Epithelial cell of proximal tubule (primary cell): ENCODE measurements at places on chromosomes 6 and 20.

DNA sequence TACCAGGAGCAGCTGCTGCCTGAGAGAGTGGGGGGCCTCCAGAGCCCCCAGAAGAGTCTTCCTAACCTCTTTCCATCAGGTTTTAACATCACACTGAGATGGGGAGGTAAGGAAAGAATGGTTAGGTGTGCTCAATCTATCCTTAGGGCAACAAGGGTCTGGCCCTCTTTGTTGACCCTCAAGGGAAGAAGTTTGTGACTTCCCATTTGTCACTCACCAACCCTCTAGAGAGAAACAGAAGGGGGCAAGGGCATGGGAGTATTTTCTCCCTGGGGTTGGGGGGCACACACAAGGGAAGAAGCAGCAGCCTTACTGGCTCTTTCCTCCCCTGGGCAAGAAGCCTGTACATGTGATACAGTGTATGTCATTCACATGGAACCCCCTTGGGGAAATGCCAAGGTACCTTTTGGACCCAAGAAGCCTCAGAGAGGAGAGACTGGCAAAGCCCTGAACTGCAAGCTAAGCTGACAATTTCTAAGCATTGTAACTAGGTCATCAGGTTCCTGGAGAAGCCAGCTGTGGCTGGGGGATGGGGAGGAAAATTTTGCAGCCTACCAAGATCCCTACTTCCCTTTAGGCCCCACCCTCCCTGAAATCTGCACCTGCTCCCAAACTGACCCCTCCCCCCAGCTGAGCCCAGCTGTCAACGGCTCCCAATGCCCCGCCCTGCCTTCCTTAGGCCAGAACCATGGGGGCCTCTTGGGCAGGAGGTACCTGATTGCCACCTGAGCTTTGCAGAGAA, 14.5 kb downstream of the BCL2L1 start:
- no peak for DNase-seq

DNA sequence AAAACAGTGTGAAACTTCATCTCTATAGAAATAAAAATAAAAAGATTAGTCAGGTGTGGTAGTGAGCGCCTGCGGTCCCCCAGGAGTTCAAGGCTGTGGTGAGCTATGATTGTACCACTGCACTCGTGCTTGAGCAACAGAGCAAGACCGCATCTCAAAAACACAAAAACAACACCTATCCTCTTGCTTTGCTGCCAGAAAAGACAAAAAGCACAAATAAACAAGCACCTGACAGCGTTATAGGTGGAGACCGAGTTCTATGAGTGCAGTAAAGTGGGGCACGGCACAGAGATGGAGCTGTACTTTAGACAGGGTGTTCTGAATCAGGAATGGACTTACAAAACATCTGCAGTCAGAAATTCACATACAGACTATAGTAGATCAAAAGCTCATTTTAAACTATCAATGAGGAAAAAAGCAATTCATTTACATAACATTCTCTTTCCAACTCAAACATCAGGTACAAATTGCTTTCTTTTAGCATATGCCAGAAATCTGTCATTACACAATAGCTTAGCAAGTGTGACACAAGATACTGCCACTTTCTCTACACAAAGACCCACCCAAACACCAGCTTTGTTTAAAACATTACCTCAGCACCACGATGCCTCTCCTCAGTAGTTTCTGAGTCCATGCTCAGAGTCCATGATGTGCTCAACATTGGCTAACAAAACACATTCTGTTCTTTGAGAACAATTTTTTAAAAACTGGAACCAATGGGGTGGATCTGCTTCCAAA, 10.1 kb downstream of the EZR start:
- no peak for DNase-seq

GRCh38 chr20:60246751-60247150, 288.5 kb downstream of the CDH26 start:
- DNase-seq = no peak

- DNase-seq = no peak
Measured at GRCh38 chr20:32391003-32391402, 32.9 kb downstream of the ASXL1 start.

DNA sequence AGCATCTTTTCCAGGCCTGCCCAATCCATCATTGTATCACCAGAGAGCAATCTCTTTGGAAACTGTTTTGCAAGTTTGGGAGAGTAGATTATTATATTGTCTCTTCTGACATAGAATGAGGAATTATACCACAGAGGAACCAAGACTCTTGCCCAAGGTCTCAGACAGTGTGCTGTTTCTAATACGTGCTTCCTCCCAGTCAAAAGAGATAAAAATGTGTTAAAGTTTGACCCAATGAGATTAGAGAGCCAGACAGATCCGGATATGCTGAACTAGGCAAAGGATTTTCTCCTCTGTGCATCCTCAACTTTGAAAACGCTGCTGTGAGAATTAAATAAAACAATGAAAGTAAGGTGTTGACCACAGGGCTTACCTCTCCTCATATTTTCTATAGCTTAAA, 18.6 kb upstream of the NT5E start:
- no peak for DNase-seq

- DNase-seq = no peak
Measured at GRCh38 chr6:147135211-147135681, 69.0 kb upstream of the STXBP5 start.

- no peak for DNase-seq
Measured at GRCh38 chr20:37531856-37532255, 4.2 kb upstream of the BLCAP start.

DNA sequence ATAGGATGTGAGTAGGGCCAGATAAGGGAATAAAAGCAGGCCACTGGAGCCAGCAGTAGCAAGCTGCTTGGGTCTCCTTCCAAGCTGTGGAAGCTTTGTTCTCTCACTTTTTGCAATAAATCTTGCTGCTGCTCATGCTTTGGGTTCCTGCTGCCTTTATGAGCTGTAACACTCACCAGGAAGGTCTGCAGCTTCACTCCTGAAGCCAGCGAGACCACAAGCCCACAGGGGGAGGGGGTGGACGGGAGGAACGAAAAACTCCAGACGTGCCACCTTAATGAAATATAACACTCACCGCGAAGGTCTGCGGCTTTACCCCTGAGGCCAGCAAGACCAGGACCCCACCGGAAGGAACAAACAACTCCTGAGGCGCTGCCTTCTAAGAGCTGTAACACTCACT, 1324.4 kb upstream of the EYS start:
- no peak for DNase-seq

DNA sequence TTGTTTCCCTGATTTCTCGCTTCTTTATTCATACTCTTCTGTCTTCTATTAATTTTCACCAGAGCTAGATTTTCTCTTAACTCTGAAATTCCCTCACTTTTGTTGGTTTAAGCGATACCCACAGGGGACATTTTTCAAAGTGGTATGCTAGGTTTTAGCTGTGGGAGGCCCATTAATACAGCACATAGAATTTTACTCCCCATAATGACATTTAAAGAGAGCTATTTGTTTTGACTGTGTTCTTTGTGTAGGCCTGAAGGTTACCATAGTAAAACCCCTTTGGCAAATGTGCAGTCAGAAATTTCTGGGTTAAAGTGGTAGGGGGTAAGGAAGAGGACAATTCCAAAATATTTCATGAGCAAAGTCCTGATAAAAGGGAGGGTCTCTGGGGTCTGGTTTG, 721.1 kb upstream of the CITED2 start:
- no peak for DNase-seq

DNA sequence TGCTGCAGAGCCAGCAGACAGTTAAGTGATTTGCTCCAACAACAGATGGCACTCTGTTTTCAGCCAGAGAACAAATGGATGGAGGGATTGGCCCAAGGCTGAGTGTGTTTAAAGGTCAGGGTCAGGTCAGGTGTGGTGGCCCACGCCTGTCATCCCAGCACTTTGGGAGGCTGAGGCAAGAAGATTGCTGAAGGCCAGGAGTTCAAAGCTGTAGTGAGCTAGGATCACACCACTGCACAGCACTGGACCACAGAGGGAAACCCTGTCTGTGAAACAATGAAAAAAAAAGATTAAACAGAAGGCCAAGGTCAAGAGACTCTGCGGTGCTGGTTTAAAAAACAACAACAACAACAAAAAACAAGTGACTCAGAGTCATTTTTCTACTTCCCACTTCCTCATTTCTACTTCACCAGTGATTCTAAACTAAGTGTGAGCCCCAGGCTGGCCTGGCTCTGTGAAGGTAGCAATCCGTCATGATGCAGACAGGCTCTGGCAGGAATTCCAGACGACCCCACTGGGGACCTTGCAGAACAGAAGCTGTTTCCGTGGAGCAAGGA, 42.5 kb upstream of the ARMC2 start:
- DNase-seq = no peak

GRCh38 chr6:10613077-10613476, 81.3 kb downstream of the C6orf52 start:
- DNase-seq = no peak

DNA sequence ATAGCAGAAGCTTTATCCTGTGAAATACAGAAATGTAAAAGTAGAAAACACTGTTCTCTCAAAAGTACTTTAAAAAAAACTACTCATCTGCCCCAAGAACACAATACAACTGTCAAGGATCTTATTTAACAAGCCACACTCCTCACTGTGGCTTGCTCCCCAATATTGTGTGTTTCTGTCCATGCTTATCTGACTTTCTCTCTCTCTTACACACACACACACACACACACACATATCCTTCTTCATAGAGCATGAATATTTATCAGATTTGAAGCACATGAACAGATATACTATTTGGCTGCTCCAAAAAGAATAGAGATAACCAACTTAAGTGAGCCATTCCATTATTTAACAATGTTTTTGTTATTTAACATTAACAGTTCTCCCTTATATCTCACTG, 3.6 kb upstream of the PHIP start:
- DNase-seq = no peak

- no peak for DNase-seq
Measured at GRCh38 chr6:156587071-156587470, 190.1 kb upstream of the ARID1B start.

- DNase-seq = no peak
Measured at GRCh38 chr6:5085648-5086293, 630 bp downstream of the PPP1R3G start.

GRCh38 chr6:15842727-15843117, 179.9 kb upstream of the DTNBP1 start:
- no peak for DNase-seq

GRCh38 chr6:135535989-135536414, 38.5 kb upstream of the AHI1 start:
- DNase-seq = peak; percentile 38

GRCh38 chr20:41213150-41213820, 75.9 kb downstream of the PLCG1 start:
- no peak for DNase-seq

DNA sequence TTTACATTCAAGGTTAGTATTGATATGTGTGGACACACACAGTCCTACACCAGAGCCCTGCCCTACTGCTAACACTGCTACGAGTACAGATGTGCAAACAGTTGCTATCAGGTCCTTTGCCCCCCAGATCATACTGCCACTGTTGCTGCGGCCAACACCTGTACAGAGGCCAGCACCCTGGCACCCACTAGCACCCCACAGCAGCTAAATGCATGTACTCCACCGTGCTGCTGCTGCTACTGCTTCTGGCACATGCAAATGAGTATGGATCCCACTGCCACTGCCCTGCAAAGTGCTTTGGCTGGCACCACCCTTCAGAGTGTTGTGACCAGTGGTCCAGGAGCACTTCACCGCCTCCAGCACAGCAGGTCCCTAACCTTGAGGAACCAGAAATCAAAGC, 621.9 kb downstream of the GRIK2 start:
- DNase-seq = no peak
